NCI-H2107 (cell line): ENCODE measurements at places on chromosomes 13 and 19.

DNA sequence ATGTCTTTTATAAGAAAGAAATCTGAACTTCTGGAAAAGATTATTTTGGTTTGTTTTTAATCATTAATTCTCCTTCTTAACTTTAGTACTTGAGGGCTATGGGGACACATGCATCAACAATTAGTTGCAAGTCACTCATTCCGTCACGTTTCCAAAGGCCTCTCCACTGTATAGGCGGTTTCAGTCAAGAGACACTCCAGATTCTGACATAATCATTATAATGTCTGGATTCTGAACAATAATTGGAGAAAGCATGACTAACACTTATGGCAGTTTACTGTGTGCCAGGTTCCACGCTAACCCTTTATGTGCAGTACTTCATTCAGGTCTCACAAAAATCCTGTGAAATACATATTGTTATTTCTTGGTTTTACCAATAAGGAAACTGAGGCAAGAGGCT lies 71.9 kb downstream of the TNFRSF19 start:
- no peak for DNase-seq

GRCh38 chr13:47291107-47291656 lies 394.3 kb upstream of the HTR2A start:
- no peak for DNase-seq

GRCh38 chr13:113491418-113491883 lies 940 bp upstream of the DCUN1D2 start:
- DNase-seq = no peak

- DNase-seq = no peak
These were observed 13.3 kb downstream of the DACH1 start for GRCh38 chr13:71853725-71854124.

DNA sequence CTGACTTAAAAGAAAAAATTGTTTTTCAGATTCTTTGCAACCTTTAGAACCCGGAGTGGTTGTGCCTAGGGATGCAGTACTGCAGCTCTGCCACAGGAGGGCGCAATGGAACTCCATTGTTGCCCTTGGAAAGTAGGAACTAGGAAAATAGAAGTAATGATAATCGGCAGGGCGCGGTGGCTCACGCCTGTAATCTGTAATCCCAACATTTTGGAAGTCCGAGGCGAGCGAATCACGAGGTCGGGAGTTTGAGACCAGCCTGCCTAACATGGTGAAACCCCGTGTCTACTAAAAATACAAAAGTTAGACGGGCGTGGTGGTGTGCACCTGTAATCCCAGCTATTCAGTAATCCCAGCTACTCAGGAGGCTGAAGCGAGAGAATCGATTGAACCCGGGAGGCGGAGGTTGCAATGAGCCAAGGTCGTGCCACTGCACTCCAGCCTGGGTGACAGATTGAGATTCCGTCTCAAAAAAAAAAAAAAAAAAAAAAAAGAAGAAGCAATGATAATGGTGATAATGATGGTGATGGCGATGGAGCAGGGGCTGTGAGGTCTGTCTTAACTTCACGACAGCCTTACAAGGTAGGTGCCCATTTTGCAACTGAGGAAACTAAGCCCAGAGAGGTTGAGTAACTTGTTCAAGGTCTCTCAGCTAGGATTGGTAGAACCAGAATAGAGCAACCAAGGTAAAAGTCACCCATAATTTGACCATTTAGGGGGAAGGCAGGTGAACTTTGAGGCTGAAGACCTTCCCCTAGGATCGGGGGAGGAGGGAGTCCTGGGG lies 5.5 kb upstream of the ADAMTS10 start:
- no peak for DNase-seq

GRCh38 chr13:29605860-29606526 lies 10.5 kb upstream of the SLC7A1 start:
- DNase-seq = no peak

GRCh38 chr19:8640402-8641004 lies 10.1 kb downstream of the NFILZ start:
- DNase-seq = no peak

DNA sequence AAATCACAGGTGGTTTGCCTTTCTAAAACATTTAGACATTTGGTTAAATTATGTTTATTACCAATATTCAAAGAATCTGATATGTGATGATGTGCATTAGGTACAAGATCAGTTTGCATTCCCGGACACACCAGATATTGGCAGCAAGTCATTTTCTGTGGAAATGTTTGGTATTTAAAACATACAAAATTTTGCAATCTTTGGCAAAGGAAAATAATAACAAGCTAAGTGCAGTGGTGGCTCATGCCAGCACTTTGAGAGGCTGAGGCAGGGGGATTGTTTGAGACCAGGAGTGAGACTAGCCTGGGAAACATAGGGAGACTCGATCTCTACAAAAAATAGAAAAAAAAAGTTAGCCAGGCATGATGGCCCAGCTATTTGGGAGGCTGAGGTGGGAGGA lies 29.1 kb upstream of the TSC22D1 start:
- no peak for DNase-seq

DNA sequence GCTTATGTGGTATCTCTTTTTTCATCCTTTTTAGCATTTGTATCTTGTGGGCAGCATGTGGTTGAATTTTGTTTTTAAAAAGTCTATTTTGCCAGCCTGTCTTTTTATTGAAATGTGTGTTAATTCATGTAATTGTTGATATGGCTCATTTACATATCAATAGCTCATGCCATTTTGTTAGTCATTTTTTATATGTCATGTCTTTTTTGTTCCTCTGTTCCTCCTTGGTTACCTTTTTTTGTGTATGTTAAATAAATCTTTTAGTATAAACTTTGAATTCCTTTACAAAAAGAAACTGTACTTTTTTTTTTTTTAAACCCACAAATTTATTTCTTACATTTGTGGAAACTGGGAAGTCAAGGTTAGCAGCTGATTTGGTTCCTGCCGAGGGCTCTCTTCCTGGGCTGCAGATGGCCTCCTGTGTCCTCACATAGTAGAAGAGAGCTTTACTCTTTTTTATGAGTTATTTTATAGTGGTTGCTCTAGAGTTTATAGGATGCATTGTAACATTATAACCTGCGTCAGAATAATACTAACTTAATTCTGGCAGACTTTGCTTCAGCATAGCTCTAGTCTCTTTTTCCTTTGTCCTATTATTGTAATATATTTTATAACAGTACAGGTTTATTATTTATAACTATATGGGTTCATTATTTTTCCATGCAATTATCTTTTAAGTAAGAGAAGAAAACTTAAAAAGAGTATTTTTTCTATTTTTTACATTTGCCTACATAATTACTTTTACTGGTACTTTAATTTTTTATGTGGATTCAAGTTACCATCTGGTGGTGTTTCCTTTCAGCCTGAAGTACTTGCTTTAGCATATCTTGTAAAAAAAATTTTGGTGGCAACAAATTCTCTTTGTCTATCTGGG lies 86.3 kb downstream of the URI1 start:
- DNase-seq = no peak

GRCh38 chr19:16795731-16796130 lies 33.5 kb upstream of the SIN3B start:
- no peak for DNase-seq
